Fibroblast of upper back skin (primary cell): ENCODE measurements at places on chromosomes 6 and 20.

- no peak for DNase-seq
Observed at GRCh38 chr20:10228330-10228729, 9.7 kb downstream of the SNAP25 start.

- DNase-seq: peak; percentile 55
Observed at GRCh38 chr6:8983202-8983688, 547.9 kb upstream of the SLC35B3 start.

DNA sequence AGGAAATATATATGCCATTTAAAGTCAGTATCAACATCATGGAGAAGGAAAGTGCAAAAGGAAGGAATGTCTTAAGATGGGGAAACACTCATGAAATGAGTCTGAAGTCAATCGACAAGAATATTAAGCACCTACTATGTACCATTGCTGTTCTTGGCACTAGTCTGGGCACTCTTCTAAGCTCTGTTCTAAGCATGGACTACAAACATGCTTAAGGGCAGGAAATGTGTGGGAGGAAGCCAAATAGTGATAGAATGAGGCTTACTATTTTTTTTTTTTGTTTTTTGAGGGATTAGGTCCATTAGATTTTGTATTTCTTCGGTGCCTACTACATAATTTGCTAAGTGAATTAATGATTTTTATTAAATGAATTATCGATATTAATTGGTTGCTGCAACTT is 83.8 kb upstream of the SUPT3H start:
- DNase-seq: no peak

- no peak for DNase-seq
Observed at GRCh38 chr6:168385037-168385759, 55.8 kb upstream of the SMOC2 start.

- DNase-seq: no peak
Observed at GRCh38 chr20:50049442-50050026, 63.4 kb downstream of the UBE2V1 start.

GRCh38 chr6:10033223-10033829 is 381.5 kb downstream of the TFAP2A start:
- no peak for DNase-seq

DNA sequence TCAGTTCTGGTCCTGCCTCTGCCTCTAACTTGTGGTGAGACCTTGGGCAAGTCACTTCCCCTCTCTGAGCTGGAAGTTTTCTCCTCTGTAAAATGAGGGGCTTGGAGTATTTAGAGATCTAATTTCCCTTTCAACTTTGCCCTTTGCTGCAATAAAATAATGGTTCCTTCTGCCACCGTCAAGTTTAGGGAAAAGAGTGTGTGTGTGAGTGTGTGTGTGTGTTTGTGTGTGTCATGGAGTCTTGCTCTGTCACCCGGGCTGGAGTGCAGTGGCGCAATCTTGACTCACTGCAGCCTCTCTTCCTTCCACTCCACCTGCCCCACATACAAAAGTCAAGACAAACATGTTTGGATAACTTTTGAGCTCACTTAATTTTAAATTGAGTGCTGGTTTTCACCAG is 39.2 kb upstream of the PIM1 start:
- DNase-seq: peak; percentile 26

DNA sequence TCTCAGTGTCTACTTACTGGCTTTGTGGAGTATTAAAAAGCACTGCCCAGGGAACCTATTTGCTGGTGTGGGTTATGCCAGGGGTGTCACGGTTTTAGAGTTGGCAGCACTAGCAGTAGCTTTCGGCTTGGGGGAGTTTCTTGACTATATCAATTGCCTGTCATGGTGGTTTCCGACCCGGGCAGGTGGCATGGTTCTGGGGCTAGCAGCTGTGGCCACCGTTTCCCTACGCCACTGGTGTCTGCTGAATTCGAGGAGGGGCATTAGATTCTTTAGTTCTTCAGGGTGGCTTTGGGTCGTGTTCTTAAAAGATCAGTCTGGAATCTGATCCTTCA is 55.6 kb upstream of the FOXC1 start:
- DNase-seq: no peak

DNA sequence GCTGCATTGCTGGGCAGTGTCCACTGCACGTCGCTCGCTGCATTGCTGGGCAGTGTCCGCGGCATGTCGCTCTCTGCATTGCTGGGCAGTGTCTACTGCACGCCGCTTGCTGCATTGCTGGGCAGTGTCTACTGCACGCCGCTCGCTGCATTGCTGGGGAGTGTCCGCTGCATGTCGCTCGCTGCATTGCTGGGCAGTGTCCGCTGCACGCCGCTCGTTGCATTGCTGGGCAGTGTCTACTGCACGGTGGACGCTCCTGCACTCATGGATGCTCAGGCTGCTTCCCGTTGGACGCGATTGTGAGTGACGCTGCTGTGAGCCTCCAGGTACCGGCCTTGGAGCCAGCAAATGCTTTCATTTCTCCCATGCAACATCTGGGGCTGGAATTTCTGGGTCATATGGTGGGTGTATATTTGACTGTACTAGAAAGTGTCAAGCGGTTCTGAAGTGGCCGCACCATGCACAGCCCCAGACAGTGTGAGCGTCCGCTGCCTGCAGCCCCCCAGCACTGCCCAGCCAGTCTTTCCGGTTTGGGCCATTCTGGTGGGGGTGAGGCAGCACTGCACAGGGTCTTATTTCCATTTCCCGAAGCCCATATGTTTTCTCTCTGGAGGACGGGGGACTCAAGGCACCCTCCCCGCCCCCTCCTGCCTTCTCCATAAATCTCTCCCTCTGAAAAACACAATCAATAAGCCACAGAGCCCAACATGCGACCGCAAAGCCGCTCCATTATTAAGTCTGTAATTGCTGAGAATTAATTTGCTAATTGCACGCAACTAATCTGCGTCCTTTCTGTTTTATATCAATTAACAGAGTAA is 97.4 kb downstream of the YTHDF1 start:
- DNase-seq: no peak

GRCh38 chr6:66396549-66396948 is 689.5 kb upstream of the EYS start:
- no peak for DNase-seq

- no peak for DNase-seq
Observed at GRCh38 chr6:118788702-118789101, 105.2 kb upstream of the ASF1A start.

DNA sequence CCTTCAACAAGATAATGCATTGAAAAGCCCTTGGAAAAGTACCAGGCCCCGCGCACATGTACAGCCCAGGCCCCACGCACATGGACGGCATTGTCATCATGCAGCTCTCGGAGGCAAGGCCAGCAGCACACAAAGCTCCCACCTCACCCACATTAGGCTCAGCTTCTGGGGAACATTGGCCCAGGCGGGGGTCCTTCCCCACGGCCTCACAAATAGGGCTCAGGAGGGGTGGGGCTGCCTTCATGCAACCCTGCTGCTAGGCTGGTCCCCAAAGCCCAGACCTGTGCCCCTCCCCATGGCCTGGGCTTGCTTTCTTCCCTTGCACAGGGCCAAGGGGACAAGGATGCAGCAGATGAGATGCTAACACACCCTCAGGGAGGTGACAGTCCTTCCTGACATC is 26.7 kb downstream of the NPEPL1 start:
- no peak for DNase-seq

DNA sequence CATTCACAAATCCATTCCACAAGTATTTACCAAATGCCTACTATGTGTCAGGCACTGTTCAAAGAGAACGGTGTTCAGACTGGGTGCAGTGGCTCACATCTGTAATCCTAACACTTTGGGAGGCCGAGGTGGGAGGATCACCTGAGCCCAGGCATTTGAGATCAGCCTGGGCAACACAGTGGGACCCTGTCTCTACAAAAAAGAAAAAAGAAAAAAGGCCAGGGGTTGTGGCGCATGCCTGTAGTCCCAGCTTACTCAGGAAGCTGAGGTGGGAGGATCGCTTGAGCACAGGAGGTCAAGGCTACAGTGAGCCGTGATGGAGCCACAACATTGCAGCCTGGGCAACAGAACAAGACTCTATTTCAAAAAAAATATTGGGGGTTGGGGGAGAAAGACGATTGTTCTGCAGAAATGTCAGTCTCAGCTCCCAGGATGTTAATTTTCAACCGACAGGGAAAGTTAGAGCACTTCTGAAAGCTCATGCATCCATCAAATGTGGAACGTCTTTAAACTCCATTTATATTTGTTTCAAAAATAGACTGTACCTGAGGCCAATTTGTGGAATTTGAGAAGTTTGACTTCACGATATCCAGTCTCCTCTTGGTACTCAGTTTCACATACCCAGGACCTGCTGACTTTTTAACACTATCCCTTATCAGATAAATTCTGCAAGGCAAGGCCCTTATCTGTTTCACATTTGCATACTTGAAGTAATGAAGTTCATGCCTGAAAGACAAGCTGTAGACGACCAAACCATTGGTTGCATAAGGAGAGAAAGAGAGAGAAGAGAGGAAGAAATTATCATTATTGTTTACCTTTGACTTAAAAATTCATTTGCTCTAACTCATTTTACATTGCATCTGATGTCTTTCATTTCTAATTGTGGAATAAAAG is 14.8 kb upstream of the BTN3A2 start:
- DNase-seq: no peak

- DNase-seq: no peak
Observed at GRCh38 chr6:79042799-79043126, 35.3 kb downstream of the PHIP start.

- DNase-seq: no peak
Observed at GRCh38 chr6:54232703-54233102, 75.5 kb upstream of the TINAG start.

GRCh38 chr6:42292004-42292740 is 74.5 kb upstream of the MRPS10 start:
- no peak for DNase-seq

GRCh38 chr20:47440857-47441773 is 60.6 kb upstream of the NCOA3 start:
- DNase-seq: peak; percentile 81

DNA sequence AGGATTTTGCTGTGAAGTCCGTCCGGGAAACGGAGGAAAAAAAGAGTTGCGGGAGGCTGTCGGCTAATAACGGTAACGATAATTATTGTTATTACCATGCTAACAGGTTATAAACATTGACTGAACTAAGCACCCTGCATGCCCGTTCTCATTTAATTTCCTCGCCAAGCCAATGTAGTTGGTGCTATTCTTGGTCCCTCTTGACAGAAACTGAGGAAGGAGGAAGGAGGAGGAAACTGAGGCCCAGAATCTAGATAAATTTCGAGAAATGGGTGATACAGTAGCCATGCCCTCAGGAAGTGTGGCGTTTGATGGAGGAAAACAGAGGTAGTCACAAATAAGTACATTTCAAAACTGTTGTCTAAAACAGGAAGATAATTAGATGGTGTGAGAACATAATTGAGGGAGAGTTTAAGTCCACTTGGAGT is 474 bp downstream of the TPX2 start:
- DNase-seq: no peak

- no peak for DNase-seq
Observed at GRCh38 chr6:45031601-45032000, 296.5 kb upstream of the RUNX2 start.

- no peak for DNase-seq
Observed at GRCh38 chr6:144319211-144319610, 34.1 kb downstream of the UTRN start.

GRCh38 chr6:134103006-134103405 is 50.6 kb upstream of the SLC2A12 start:
- DNase-seq: no peak

DNA sequence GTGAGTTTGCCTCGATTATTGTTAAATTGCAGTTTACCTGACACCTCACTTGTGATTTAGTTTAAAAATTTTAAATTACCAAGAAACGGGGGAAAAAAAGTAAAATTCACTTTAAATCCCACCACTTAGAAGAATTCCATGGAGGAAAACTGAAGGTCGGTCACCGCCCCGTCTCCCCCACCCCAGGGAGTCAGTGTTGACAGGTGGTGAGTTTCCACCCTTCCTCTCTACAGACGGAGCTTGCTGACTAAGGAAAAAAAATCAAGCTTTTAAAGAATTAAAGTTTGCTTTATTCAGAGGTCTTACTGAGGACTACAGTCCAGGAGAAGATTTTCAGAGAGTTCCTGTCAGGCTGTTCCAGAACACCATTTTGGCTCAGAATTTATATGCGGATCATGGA is 42.3 kb downstream of the SLC22A1 start:
- DNase-seq: no peak

- DNase-seq: no peak
Observed at GRCh38 chr6:1229301-1229700, 82.6 kb upstream of the FOXQ1 start.

GRCh38 chr20:52843425-52843824 is 128.7 kb upstream of the TSHZ2 start:
- no peak for DNase-seq

DNA sequence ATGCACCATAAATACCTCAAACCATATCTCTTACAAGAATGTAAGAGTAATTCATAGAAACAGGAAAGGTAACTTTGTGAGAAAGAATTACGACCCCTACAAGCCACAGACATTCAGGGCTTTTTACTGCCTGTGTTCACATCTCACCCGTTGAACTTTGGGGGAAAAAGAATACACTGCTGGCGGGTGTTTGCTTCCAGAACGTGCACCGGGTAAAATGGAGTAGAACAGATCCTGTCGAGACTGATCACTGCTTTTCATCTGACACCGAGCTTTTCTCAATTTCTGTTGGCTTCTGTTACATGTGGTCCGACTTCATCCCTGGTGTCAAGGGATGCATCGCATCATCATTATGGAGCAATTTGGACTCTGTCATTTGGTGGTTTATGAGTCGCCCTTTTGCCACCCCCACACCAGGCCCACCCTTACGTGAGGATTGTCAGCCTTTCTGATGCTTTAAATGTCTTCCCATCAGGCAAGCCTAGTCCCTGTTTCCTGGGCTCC is 219.2 kb upstream of the ZFP64 start:
- DNase-seq: peak; percentile 63

DNA sequence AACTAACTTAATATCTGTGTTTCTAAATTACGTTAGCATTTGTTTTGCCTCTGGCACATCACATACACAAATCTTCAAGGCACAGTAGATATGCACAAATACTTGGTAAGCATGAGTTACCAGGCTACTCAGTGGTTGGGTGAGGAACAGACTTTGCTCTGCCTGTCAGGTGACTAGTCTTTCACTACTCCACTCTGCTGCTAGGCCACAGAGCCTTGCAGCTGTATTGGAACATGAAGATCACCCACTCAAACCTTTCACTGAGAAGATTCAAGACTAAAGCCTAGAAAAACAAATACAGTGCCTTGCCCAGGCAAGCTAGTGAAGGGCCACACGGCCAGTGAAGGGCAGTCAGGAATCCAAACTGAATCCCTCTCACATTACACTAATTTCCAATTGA is 47.0 kb downstream of the DTNBP1 start:
- no peak for DNase-seq

DNA sequence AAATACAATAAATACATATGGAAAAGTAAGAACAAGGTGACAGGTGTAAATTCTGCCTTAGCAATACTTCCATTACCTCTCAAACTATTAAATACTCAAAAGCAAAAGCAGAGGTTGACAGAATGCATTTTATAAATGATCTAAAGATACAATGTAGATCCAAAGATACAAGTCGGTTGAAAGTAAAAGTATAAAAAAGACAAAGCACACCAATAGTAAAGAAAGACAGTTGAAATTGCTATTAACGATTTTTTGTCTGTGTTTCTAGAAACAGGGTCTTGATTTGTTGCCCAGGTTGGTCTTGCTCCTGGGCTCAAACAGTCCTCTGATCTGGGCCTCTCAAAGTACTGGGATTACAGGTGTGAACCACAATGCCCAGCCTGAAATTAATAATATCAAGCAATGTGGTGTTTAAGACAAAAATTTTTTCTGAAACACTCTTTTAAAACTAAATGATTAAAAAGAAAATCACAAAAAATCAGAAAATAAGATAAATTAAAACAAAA is 23.9 kb downstream of the ULBP1 start:
- no peak for DNase-seq
